SHP77 (cell line): ENCODE measurements at places on chromosomes 13 and 19.
A peak's percentile ranks its signal among the peaks of the same experiment; 100 is the strongest.

GRCh38 chr13:33057019-33057780, 41.0 kb downstream of the KL start:
- peak; percentile 41 for DNase-seq

- no peak for DNase-seq
Measured at GRCh38 chr13:20424949-20425348, 100.7 kb downstream of the CRYL1 start.

- no peak for DNase-seq
Measured at GRCh38 chr19:28542394-28543243, 670.3 kb downstream of the UQCRFS1 start.

DNA sequence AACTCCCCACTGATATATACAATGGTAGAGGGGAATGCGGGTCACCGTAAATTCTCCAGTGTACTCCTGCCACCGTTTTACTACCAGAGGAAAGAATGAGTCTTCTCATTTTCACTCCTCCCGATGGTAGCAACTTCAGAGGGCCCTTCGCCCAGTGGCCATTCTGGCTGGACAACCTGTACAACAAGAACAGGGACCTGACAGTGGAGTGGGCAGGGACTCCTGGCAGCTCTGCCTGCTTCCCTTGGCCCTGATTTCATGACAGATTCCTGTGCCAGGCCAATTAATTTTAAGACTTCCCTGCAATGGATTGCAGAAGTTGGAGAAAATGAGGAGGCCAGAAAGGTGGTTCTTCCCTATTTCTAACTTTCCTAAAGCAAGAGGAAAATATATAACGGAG, 148.9 kb downstream of the GPC6 start:
- no peak for DNase-seq

GRCh38 chr13:95298971-95299621, 2.2 kb downstream of the ABCC4 start:
- no peak for DNase-seq

DNA sequence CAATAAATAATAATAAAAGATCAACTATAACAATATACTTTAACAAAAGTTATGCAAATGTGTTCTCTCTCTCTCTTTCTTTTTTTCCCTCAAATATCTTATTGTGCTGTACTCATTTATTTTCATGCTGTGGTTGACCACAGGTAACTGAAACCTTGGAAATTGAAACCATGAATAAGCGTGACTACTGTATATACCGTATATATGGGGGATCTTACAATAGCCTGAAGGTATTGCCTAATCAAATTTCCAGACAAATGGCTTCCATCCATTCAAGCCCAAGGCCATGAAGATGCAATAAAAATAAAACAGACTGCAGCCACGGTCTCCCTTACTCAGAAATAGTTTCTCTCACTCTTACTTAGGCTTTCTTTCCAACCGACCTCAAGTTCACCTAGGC, 98.3 kb downstream of the SLITRK6 start:
- DNase-seq: no peak

DNA sequence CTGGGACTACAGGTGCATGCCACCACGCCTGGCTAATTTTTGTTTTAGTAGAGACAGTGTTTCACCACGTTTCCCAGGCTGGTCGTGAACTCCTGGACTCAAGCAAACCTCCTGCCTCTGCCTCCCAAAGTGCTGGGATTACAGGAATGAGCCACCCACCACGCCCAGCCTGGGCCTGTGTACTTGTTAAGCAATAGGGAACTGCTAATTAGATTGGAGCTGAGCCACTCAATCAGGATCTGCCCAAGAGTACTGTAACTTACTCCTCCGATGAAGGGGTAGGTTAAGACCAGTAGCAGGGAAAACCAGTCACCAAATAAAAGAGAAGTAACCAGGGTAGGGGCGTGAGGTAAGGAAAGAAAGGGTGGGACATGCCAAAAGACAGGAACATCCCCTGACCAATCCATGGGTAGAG, 2.3 kb downstream of the DDX39A start:
- DNase-seq: no peak

- DNase-seq: no peak
Measured at GRCh38 chr13:98486412-98486811, 90.5 kb downstream of the STK24 start.

DNA sequence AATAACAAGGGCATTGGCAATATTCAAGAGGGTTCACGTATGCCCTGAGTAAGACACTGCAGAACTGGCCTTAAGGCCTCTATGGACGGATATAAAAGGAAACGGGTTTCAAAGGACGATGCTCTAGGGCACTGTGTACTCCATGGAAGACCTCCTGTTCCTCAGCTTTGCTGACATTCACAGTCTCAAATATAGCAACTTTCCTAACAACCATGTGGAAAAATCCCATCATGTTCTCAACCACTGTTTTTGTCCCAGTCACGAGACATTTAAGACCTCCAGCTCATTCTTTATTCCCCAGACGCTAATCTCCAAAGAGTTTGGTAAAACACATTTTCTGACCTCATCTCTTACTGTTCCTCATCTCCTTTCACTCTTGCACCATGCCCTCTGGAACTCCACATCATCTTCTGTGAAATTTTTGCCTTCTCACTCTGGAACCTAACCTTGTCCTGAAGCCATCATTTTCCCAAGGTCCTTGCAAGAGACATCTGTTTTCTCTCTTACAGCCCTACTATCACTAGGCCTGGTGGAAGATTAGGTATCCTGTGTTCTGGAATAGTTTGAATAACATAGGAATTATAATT, 37.6 kb downstream of the SPRY2 start:
- DNase-seq: no peak

DNA sequence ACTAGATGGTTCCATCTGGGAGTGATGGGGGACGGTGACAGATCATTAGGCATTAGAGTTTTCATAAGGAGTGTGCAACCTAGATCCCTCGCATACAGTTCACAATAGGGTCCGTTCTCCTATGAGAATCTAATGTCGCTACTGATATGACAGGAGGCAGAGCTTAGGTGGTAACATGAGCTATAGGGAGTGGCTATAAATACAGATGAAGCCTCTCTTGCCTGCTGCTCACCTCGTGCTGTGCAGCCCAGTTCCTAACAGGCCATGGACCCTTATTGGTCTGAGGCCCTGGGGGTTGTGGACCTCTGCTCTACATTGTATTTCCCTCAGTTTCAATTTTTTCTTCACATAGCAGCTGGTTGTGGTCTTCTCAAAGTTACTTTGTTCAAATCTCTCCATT, 56.5 kb downstream of the CDK8 start:
- no peak for DNase-seq

GRCh38 chr13:89324582-89324981, 1653.4 kb downstream of the SLITRK5 start:
- no peak for DNase-seq

DNA sequence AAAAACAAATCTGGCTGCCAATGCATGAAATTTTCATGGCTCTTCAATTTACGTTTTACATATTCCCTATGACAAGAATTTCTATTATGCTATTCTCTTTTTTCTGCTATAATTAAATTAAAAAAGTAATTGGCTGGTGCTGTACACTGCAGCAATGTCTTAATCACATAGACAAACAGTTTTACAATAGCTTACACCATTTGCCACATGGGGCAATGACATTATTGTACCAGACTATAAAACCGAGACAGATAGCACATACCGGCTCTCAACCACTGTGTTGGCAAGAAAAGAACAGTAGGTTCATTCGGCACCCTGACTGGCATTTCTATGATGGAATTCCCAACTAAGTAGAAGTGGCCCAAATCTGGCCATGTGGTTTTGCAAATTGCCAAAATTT, 67.7 kb downstream of the DACH1 start:
- DNase-seq: no peak

DNA sequence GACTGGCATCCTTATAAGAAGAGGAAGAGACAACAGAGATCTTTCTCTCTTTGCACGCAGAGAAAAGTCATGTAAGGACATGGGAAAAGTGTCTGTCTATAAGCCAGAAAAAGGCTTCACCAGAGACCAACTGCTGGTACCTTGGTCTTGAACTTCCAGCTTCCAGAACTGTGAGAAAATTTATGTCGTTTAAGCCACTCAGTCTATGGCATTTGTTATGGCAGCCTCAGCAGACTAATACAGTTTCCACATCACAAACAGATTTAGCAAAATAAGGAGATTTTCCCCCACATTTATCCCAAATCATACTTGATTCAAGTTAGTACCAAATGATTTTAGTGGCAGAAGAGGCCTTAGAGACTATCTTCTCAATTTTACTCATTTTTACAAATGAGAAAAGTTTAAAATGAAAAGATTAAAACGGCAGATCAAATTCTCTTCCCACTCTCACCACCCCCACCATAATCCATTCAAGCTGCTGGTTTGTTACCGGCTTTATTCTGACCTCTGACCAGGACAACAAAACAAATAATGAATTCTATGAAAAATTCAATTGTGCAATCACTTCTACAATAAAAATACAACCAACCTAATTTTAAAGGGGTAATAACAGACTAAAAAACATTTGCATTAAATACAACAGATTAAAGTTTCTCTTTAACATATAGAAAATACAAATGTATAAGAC, 316.3 kb downstream of the TBC1D4 start:
- DNase-seq: no peak

- no peak for DNase-seq
Measured at GRCh38 chr13:112697756-112698655, 8.2 kb downstream of the ATP11A start.

GRCh38 chr13:70694996-70695715, 586.9 kb upstream of the KLHL1 start:
- DNase-seq: no peak

GRCh38 chr19:9043524-9043923, 33.3 kb upstream of the MUC16 start:
- no peak for DNase-seq

- DNase-seq: peak; percentile 39
Measured at GRCh38 chr19:46766569-46767317, 20.5 kb upstream of the STRN4 start.

DNA sequence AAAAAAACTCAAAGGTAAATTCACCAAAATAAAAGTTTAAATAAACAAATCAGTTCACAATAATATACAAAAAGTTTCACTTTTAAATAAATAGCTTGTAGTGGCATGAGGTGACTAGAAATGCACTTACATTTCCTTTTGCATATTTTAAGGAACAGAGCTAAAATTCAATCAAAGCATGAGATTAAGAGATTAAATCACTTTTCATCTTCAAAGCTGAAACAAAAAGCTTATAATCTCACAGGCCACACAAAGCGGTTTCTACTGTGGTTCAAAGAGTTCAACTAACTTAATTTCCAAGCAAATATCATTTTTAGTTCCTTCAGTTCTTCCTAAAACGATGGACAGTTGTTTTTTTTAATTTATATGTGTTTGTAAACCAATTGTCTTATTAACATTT, 38.9 kb downstream of the TSC22D1 start:
- DNase-seq: no peak
